H9 (cell line): ENCODE measurements at places on chromosomes 2 and 18.

- no peak for DNase-seq
These were observed 49.0 kb downstream of the FBLN7 start for GRCh38 chr2:112187046-112187715.

GRCh38 chr2:23703037-23703582, 223.8 kb downstream of the ATAD2B start:
- peak; percentile 26 for DNase-seq

DNA sequence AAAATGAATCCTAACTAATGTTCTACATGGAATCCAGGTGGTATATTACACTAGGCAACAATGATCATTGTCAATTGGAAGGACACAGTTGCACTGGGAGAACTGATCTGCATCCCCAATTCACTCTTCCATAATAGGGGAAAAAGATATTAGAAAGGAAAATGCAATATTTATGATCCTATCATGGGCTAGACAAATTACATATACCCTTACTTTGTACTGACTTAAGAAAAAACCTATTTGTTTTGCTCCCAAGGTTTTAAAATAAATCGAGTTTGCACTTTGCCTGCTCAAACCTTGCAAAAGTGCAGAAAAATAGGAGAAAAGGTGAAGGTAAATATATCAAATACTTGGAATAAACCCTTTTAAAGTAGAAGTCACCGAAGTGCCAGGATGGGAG, 11.0 kb upstream of the PAX3 start:
- no peak for DNase-seq

DNA sequence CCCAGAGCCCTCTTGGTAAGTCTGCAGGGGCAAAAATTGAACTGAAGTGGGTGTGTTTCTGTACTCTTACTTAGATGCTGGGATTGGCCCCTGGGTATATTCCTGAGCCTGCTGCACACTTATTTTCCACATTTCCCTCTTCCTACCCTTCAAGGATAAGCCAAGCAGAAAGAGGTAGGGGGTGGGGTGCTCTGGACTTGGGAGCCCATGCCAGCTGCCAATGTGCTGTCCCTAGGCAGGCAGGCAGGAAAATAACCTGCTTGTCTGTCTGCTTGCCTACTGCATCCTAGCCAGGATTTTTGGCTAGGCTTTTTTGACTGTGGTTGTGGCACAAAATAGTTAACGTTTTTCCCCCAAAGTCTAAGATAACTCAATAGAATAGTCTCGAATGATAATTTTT, 234.3 kb downstream of the ALK start:
- DNase-seq: no peak

- no peak for DNase-seq
These were observed 105.2 kb upstream of the ID2 start for GRCh38 chr2:8576525-8577167.

GRCh38 chr2:127705391-127706065, 4.2 kb downstream of the SFT2D3 start:
- no peak for DNase-seq

GRCh38 chr18:13316063-13316462, 97.5 kb downstream of the LDLRAD4 start:
- no peak for DNase-seq

- no peak for DNase-seq
These were observed 323.4 kb upstream of the PKDCC start for GRCh38 chr2:41724465-41724864.

DNA sequence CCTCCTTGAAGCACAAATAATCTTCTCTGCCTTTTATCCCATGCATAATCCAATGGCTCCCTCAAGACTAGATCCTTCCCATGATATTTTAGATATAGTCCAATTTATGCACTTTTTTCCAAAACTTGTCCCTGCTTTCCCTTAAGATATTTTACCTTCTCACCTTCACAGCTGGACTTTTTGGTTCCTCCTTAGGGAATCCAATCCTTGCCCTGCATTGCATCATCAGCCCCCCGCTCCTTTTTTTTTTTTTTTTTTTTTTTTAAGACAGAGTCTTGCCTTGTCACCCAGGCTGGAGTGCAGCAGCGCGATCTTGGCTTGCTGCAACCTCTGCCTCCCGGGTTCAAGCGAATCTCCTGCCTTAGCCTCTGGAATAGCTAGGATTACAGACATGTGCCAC, 250.6 kb downstream of the DOK6 start:
- no peak for DNase-seq

- peak; percentile 91 for DNase-seq
These were observed at the start of gene CXCR4 for GRCh38 chr2:136117909-136118818. Gene CXCR4 (minus strand): TSS chr2:136118149. CDS start chr2:136118060, 89 bp downstream.

- DNase-seq: no peak
These were observed 232.3 kb downstream of the DCC start for GRCh38 chr18:52572036-52573000.

DNA sequence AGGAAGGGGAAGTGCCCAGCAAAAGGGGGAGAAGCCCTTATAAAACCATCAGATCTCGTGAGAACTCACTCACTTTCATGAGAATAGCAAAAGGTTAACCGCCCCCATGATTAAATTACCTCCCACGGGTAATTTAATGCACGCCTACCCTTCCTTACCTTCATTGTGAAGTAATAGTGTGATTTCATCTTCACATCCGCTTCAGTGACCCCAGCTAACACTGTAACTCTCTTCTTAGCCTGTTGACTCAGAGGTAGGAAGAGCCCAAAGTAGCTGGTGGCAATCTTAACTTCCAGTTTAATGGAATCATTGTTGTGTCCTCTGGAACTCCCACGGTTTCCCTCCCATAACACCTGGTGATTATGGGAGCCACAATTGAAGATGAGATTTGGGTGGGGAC, 120.5 kb downstream of the GULP1 start:
- no peak for DNase-seq

- DNase-seq: no peak
These were observed 103.0 kb downstream of the ACKR3 start for GRCh38 chr2:236672606-236673005.

DNA sequence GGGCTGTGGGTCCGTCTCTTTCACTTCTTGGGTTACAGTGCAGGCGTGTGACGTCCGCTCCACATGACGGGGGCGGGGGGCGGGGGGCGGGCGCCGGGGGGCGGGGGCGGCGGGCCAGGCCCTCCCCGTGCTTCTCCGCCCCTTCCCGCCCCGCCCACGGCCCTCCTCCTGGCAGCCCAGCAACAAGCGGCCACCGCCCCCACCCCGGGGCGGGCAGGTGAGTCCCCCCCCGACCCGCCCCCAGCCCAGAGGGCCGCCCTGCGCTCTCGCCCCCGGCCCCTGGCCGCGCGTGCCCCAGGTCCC, 3.6 kb downstream of the ZNF516 start:
- peak; percentile 85 for DNase-seq

GRCh38 chr2:128303095-128303791, 15.4 kb downstream of the HS6ST1 start:
- no peak for DNase-seq

DNA sequence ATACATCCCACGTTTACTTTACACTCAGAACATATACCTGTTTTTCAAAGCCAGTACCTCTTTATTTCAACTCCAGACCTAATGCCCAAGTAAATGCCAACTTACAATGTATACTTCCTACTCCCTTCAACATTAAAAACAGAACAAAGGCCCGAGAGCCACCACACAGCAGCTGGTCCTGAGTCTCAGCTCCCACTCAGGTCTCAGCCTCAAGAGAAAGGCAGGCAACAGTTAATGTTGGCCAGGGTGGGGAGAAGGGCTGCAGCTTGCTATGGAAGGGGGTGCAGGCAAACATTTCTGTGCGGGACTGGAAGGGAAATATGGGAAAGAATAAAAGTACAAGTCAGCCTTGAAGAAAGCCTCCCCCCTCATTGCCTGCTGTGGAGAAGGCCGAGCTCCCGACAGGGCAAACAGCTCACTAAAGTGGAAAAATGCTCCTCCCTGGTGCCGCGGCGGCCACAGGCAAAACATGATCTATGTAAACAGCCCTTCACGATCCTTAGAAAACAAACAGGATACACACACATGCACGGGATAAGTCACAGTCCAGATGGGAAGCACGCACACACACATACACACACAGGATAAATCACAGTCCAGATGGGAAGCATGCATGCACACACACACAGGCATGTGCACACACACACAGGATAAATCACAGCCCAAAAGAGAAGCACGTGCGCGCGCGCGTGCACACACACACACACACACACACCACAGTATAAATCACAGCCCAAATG, 67.4 kb downstream of the ADNP2 start:
- DNase-seq: no peak

- peak; percentile 43 for DNase-seq
These were observed 359.4 kb downstream of the PTPRM start for GRCh38 chr18:7926526-7926925.

DNA sequence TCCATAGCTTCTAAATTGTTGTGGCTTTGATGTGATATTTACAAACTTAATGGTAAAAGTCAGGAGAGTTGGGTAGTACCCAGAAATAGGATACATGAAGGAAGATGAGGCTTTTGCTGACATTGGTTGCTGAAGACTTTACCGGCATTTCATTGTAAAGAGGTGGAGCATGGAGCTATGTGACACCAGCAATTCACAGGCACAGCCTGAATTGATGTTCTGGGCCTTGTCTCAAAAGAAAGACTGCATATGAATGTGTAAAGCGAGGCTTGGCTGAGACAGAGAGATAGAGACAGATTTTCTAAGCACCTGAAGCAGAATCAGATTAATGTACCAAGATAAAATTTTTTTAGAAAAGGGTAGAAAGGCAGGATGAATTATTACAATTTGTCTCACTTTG, 864.9 kb upstream of the ID2 start:
- no peak for DNase-seq

GRCh38 chr2:98505311-98505808, 60.7 kb downstream of the INPP4A start:
- no peak for DNase-seq

DNA sequence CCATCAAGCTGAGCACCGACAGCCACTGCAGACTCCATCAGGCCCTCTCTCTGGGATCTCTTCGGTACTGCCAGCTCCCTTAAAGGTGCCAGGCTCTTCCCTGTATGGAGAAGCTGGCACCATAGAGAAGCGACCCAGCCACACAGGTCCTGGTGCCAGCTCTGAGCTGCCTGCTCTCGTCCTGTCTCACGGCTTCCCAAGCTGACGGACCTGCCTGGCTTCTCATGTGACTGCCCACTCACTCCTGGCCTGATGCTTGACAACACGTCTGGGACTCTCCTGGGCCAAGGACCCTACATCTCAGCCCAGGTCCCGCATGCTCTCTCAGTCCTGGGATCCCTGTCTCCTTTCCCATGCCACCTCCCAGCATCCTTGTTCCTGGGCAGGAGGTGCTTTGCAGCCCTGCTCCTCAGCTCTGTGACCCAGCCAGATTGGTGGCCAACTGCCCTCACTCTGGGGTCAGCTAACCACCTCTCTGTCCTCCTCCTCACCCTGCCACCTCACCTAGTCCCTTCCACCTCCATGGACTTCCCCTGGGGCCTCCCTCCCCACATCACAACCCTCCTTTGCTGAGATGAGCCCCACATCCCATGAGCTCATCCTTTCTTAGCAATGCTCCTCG, 12.5 kb upstream of the ATOH8 start:
- no peak for DNase-seq

GRCh38 chr18:45590036-45590886, 25.0 kb upstream of the SLC14A2 start:
- DNase-seq: no peak

- DNase-seq: no peak
These were observed at the start of gene ACTG2 for GRCh38 chr2:73892631-73893329. Gene ACTG2 (plus strand): TSS chr2:73893008. CDS start chr2:73901312, 8,304 bp downstream.

- DNase-seq: no peak
These were observed 66.5 kb downstream of the ATF2 start for GRCh38 chr2:175101514-175101913.

- no peak for DNase-seq
These were observed 66.3 kb upstream of the PSMD14 start for GRCh38 chr2:161241894-161242293.
